ENCODE measurements at places on chromosomes 16 and 17.

DNA sequence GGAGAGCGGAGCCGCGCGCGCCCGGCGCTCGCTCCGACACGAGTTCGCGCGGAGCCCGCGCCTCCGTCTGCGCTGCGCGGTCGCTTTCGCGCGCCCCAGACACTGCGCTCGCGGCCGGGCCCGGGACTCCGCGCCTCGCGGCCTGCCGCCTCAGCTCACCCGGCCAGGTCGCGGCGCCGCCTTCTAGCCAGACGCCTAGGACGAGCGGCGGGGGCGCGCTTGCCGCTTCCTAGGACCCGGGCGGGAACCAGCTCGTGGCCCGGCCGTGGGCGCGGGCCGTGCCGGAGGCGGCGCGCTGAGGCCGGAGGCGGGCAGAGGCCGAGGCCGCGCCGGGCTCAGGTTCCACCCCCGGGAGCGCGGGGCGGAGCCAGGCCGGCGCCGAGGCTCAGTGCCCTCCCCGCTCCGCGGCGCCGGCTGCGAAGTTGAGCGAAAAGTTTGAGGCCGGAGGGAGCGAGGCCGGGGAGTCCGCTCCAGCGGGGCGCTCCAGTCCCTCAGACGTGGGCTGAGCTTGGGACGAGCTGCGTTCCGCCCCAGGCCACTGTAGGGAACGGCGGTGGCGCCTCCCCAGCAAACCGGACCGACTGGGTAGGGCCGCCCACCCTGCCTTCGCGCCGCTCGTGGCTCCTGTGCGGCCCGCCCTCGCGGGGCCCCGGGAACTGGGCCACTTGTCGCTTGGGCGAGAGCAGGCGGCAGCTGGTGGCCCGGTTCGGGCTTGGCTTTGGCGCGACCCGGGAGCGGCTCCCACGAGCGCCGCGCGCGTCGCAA, at the start of gene SPHK1:
TSS of gene SPHK1 (plus strand) at position 388 of the 765 bp plus-strand sequence. CDS start 1,036 bp downstream, outside the sequence.
- DNase-seq, result peak; percentile 81

DNA sequence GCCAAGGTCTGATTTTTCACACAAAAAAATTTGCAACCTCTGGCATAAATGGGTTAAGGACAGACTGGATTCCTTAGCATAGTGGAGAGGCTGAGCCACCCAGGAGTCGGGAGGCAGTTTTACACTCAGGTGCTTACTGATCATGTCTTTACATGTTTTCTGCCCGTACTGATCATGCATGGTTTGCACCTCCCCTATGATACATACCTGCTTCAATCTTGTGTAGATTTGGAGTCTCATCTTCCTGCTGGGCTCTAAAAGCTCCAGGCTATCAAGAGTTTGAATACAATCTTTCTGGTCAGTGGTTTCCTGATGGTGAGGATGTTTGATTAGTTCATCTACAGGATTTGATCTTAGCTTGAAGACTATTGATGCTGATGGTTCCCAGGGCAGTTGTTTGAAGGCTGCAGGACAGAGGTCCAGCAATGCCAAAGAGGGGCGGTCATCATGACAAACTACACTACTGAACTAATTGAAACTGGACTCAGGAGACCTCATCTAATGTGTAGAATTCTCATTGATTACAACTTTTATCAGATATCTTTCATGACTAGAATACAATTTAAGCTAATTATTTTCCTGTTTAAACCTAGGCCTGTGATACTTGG, 6.9 kb downstream of the C1QBP start:
- DNase-seq, result no peak

DNA sequence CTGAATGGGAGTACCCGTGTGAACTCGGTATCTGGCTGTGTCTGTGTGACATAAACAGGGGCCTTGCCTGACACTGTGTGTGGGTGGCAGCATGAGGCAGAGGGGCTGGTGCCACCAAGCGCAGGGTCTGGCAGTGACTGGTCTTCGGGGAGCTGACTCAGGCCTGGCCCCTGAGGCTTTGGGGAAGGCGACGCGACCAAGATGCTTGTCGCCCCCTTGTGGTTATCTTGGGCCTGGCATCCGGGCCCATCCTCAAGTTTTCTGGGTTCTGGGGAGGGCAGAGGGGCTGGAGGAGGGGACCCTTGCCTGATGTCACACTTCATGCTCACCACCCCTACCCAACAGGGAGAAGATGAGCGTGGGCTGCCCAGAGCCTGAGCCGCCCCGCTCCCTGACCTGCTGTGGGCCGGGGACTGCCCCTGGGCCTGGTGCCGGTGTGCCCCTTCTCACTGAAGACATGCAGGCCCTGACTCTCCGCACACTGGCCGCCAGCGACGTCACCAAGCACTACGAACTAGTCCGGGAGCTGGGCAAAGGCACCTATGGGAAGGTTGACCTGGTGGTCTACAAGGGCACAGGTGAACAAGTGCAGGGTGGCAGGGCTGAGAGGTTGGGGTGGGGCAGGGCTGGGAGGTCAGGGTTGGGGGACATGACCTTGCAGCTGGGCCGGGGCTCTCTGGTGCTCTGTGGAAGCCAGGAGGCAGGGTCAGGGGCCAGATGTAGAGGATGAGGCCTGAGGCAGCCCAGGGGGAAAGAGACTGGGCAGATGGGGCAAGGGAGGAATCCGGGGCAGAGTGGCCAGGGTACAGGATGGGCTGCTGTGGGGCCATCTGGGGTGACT, 24.9 kb downstream of the SBK1 start:
- peak; percentile 80 for DNase-seq

DNA sequence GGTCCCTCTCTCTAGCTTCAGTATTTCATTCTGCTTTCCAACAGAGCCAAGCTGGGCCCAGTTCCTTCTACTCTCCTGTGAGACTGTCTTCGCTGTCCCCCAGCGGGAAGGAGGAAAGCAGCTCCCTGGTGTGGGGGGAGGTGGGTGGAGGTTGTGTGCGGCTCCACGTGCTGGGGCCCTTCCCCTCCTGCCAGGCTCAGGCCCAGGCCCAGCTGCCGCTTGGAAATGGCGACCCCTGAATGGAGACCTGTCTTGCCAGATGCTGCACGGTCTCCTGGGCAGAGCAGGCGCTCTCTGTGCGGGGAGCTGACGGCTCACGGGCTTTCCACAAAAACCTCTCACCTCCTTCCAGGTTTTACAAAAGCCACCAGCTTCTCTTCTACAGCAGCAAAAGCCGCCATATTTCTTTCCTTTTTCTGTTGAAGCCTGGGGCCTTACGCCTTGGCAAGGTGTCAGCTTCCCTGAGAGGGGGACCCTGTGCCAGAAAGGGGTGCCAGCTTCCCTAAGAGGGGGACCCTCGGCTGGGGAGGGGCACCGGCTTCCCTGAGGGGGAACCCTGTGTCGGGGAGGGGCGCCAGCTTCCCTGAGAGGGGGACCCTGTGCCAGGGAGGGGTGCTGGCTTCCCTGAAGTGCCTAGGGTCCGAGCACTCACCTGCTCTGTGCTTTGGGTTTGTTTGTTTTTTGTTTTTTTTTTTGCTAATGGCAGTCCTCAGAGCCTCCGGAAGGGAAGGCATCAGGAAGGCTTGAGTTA, 47.5 kb downstream of the ZNF778 start:
- DNase-seq, result no peak

DNA sequence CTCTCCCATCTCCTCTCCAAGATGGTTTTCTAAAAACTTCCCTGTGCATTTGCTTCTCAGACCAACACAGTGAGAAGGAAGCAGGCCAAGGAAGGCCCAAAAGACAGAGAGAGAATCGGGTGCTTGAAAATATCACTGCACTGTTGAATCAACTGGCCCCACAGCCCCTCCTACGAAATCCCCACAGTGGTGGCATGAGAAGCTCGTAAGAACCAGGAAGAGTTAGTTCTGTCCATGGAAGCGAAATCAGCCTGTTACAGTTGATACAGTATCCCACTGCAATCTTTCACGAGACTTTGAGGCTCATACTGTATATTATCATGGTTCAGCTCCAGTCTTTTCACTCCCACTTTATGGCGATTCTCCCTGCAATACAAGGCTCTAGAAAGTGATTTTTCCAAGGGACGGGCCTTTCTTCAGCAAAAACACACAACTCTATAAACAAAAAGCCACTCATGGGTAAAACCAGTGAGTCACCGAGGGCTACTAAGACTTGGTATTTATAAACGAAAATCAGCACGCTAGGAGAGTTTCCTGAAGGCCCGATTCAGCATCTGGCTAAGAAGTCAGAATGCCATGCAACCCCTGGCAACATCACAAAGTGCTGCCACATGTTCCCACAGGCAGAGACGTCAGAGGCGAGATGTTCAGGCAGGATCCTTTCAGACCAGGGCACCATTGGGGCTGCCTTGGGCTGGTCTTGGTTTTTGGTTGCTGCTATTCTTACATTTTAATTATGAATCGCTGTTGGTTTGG, 185.7 kb downstream of the IRX5 start:
- no peak for DNase-seq

GRCh38 chr16:15811481-15812400, 45.1 kb downstream of the MYH11 start:
- DNase-seq, result no peak

DNA sequence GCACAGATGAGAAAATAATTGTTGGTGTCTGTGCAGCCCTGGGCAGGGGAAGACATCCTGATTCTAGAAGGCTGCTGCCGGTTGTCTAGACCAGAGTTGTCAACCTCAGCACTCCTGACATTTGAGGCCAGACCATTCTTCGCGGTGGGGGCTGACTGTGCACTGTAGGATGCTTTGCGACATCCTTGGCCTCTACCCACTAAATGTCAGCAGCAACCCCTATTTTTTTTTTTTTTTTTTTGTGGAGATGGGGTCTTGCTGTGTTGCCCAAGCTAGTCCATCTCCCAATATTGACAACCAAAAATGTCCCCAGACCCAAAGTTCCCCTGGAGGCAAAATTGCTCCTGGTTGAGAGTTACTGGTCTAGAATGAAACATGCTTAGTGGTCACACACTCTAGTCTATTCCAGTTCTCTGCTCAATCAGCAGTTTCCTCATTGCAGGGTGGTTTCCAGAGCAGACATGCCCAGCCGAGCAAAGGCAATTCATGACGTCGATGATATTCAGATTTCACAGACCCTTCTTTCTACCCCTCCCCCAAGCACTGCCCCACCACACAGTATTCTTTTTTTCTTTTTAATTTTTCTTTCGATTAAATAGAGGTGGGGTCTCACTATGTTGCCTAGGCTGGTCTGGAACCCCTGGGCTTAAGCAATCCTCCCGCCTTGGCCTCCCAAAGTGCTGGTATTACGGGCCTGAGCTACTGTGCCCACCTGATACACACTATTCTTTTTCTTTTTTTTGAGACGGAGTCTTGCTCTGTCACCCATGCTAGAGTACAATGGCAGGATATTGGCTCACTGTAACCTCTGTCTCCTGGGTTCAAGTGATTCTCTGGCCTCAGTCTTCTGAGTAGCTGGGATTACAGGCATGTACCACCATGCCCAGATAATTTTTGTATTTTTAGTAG, 9.0 kb downstream of the C17orf99 start:
- DNase-seq, result peak; percentile 92
